ENCODE measurements at places on chromosomes 2 and 18. TPM values are rescaled to one million over a fixed set of nuclear protein-coding genes. Genes with fewer than 3 reads are reported as not detected.

GRCh38 chr18:11081009-11081532 is 68.3 kb downstream of the PIEZO2 start:
- DNase-seq, result no peak

GRCh38 chr18:9561759-9562158 is 52.6 kb downstream of the PPP4R1 start:
- no peak for DNase-seq

- no peak for DNase-seq
These were observed 134.6 kb downstream of the MAP4K4 start for GRCh38 chr2:101832114-101832513.

DNA sequence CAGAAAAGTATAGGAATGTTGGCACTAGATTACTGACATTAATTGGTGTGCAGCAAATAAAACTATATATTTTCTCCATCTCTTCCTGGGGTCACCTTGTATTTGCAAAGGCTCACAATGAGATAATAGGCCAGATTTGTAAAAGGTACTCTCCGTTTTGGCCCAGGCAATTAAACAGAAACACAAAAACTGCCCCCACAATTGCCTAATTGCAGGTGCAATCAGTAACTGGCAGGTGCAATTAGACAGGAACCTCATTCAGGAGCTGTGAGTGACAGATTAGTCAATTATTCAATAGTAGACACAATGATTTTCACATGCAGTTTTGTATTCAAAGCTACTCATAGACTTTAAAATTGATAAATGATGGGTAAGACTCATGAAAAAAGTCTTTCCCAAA is 451.4 kb upstream of the ID2 start:
- no peak for DNase-seq

DNA sequence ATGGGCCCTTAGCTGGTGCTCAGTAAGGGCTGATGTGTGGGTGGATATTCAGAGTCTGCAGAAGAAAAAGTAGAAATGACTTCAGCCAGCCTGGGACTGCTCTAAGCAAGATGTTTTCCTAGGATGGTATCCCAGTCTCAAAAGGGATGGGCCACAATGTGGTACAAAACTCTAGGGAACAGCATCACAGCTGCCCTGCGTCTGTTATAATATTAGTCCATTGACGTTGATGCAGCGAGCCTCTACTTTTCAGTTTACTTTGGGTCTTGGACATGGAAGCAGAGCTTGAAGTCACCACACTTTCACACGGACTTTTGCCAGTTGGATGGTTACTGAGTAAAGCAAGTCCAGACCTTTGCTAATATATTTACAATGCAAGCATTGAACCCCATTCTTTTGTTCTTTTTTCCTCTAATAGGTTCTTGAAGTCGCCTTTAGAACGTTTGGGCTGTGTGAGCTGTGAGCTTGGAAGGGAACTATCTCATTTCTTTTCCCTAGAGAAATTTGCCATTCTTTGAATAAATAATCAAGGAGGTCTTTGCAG is 105.7 kb downstream of the RDH14 start:
- DNase-seq, result no peak

DNA sequence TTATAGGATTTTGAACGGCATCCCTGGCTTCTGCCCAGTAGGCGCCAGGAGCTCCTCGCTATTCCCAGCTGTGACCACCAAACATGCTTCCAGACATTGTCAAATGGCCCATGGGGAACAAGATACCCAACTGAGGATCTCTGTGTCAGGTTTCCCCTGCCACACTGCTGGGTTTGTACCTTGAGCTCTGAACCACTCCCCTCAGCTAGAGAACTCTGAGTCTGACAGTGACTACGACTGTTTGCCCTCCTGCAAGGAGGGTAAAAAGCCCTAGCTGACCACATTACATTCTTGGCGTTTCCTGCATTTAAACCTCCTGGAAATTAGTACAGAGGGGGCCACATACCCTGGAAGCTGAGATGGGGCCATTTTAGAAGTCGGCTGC is 12.4 kb downstream of the LRRFIP1 start:
- DNase-seq, result no peak

DNA sequence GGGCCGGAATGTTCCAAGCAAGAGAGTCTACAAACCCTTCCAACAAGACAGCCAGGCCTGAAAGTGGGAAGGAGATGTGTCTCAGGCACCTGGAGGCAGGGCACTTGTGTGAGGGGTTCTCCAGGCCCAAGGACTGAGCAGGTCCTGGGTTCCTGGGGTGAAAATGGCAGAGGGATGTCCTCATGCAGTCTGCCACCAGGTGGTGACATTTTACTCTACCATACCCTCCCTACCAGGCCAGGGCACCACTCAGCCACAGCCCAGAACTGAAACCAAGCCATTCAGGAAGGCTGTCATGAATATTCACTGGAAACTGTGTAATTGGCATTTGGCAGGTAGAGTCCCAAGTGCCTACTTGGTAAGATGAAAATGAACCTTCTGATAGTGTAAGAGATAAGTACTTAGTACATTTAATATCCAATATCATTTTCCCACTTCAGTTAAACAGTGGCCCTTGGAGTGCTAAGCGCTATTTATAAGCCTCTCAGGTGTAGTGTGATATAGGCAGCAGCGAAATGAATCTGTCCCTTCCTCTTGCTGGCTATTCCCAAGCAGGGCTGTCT is 185.1 kb downstream of the MYO5B start:
- DNase-seq, result peak; percentile 14

GRCh38 chr2:129759472-129760010 is 219.9 kb upstream of the RAB6C start:
- no peak for DNase-seq

Gene BMP10
- total RNA-seq, result not detected

Gene FHL2
- total RNA-seq, result 120 TPM
